Activated CD8-positive, alpha-beta memory T cell treated with anti-CD3 and anti-CD28 coated beads for 4 hours (primary cell): ENCODE measurements at places on chromosomes 6 and 20.

GRCh38 chr6:116779573-116780164 lies 14.2 kb upstream of the FAM162B start:
- no peak for DNase-seq

DNA sequence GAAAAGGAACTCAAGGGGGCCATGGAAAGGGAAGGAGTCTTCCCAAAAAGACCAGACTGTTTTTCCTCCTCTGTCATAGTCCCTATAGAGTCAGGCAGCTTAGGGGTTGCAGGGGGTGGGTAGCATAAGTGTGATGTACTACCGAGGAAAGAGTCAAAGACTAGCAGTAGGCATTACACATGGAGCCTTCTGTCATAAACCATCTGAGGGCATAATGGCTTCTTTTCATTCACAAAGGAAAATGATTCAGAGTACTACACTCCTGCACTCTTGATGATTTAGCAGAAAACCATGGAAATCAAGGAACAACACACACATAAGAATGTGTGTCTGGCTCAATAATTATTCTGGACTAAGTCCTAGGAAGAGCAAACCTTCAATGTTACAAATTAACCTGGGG lies 14.9 kb downstream of the PLN start:
- no peak for DNase-seq

DNA sequence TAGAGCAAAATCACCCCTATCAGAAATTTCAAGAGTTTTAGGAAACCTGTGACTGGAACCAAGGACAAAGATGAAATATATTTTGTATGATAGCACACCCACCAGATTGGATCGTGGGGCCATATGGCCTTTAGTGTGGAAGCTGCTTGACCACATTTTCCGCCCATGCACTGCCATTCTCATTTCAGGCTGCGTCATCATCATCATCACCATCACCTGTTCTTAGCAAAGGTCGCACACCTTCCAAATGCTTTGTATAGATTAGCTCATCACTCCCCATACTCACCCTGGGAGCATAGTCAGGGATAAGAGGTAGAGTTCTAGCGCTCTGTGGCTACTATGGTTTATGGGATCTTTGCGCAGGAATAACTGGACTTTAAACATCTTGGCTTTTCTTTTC lies 185.7 kb downstream of the MTHFD1L start:
- no peak for DNase-seq

DNA sequence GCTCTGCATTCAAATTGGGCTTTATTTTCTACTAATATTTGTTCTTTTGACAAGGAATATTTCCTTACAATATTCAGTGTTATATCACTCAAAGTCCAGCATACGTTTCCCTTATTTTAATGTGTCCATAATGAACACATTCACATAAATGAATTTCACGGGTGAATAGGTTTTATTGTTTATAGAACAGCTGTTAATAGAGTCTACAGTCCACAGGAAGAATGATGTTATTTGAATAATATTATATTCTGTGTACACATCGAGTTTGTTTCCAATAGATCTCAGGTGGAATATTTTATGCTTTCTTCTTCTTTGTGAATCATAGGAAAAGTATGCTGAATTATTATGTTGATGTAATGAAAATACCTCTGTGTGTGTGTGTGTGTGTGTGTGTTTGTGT lies 582.4 kb downstream of the CDH26 start:
- no peak for DNase-seq

DNA sequence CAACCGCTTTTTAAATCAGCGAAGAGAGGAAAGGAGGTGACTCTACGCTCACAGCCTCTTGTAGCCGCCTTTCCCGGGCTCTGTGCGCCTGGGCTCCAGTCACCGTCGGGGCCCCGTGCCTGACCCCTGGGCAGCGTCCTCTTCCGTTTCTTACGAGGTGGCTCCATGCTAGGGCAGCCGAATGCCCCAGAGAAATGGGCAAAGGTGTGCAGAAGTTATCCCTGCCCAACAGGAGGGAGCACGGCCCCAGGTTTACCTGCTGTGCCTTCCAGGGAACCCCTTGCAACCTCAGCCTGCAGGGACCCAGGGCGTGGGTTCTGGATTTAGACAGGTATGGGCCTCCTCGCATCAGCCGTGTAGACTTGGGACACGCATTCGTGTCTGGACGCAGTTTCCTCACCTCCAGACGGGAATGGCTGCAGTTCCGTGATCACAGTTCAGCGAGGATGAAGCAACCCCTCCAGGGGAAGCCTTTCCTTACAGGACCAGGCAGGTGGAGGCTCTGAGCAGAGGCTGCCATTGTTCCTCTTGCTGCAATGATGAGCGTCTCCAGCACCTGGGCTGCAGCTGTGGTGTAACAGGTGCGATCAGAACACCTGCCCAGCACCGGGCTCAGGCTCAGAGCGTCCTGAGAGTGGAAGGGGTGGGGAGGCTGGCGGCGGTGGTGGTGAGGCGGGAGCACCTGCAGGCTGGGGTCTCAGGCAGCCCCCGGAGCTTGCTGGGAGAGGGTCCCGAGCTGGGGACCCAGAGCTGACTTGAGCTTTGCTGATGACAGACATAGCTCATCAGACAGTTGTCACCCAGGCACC lies 81.3 kb upstream of the BHLHE23 start:
- DNase-seq = no peak

DNA sequence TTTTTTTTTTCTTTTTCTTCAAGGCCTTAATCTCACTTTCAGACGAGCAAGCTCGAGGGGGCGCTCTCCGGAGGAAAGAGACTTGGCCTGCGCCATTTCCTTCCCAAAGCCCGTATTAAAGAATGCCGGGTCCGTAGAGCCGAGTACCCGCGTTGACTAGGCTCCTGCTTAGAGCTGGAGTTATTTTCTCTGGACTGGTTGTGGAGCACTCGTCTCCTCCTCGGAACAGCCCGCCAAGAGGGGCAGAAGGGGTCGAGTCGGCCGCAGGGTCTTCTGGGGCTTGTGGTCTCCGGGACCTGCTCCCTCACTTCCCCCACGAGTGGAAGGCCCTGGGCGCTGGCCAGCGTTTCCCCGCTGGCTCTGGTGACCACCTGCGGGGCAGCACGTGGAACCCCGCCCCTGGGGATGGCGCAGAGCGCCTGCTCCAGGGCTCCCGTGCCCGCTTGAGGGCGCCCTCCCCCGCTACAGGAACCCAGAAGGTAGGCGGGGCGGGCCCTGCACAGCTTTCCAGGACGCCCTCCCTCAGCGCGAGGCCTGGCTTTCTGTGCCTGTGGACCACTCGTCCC lies 2.7 kb upstream of the MEI4 start:
- no peak for DNase-seq

GRCh38 chr20:37365760-37366638 lies 20.1 kb downstream of the SRC start:
- no peak for DNase-seq

DNA sequence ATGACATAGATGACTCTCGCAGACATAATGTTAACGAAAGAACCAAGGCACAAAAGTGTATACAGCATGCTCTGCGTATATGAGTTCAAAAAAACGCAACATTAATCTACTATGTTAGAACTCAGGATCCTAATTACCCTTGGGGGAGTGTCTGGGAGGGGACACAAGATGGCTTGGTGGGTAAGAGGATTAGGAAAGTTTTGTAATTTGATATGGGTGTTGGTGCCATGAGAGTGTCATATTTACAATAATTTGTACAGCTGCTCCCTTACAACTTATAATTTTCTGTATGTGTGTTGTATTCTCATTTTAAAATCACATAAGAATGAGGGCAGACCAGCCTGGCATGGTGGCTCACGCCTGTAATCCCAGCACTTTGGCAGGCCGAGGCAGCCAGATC lies 38.6 kb downstream of the TFEB start:
- no peak for DNase-seq

GRCh38 chr20:61684583-61685235 lies 381.0 kb downstream of the TAF4 start:
- DNase-seq = no peak

DNA sequence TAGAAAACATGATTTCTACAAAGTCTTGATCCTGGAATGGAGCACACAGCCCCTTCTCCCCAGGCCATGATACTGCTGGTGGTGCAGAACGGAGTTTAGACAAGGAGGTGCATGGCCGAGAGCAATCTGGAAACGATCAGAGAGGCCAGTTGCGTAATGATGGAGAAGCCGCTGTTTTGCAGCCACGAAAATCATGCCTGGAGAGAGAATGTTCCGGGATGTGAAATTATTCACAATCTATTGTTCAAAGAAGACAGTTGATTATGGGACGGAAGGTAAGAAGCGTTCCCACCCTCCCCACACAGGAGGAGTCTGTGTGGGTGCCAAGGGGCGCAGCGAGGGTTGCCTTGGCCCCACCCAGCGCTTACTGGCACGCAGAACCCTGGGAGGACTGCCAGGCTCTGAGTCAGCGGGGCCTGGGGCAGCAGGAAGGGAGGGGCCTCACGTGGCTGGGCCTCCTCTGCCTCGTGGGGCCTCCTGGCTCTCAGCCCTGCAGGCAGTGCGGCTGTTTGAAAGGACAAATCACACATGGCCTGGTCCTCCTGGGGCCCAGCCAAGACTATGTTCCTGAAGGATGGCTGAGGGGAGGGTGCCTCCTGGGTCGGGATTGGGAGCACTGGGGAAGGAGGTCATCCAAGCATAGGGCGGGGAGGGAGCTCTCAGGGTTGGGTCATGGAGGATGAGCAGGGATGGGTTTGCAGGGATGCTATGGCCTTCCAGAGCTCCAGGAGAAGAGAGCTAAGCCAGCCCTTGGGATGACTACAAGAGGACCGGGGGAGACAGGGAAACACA lies 8.7 kb upstream of the AP5S1 start:
- DNase-seq = peak; percentile 82

- no peak for DNase-seq
These were observed 4.0 kb upstream of the ACSS1 start for GRCh38 chr20:25061821-25062530.

DNA sequence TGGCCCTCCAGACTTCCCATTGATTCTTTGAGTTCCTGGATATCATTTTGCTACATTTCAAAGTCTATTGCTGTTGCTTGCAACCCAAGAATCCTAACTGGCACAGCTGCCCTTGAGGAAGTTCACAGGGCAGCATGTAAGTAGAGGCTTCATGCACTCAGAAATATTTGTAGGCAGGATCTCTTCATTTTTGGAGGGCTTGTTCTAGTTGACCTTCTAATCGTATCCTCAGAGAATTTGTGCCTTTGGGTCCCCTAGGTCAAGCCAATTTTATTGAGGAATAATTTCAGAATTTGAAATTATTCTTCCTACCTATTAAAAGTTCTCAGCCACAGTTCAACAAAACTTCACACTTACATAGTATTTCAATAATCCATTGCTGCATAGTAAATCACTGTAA lies 5.6 kb upstream of the NCOA3 start:
- no peak for DNase-seq

DNA sequence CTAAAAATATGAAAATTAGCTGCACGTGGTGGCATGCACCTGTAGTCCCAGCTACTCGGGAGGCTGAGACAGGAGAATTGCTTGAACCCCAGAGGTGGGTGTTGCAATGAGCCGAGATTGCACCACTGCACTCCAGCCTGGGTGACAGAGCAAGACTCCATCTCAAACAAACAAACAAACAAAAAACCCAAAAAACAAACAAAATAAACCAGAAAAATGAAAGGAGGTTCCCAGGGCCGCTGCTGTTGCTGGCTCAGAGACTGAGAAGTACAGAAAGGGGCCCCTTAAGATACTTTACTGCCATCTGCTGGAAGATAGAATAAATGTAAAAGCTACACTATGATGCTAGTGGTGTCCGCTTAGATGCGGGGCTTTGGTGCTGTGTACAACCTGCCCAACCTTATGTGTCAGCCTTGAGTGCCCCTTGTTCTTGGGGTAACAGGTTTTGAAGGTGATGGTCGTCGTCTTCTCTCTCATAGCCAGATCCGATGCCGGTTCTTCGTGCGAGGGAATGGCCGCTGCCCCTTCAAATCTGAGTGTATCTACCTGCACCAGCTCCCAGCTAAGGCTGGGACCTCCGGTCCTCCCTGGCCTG lies 2.8 kb upstream of the FANCE start:
- DNase-seq = no peak

GRCh38 chr20:25297141-25297905 lies 49.4 kb downstream of the PYGB start:
- DNase-seq = no peak

- DNase-seq = no peak
These were observed 67.8 kb downstream of the MMS22L start for GRCh38 chr6:97215157-97215769.

- no peak for DNase-seq
These were observed 553.7 kb downstream of the CD83 start for GRCh38 chr6:14671261-14671681.

GRCh38 chr6:146281651-146282362 lies 252.9 kb downstream of the GRM1 start:
- DNase-seq = no peak
